Skin of body (tissue), 3 donors: ENCODE measurements at places on chromosomes 1 and 21.

GRCh38 chr1:1032424-1032823 lies 12.5 kb downstream of the AGRN start:
- DNase-seq: no peak

DNA sequence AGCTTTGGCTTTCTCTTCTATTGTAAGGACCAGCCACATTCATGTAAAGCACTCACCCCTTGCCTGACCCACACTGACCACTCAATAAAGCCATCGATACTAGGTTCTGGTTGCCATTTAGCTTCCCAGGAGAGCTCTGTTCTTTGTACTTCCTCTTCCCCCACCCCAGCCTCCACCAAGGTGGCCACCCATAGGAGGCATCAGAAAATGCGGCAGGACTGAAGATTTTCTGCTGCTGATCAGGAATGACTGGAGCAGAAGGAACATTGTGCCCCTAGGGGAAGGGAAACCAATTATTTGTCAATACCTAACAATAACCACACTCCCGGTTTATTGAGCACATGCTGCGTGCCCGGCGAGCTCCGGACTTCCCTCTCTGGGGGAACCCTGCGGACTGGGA lies 5.2 kb upstream of the SMIM12 start:
- DNase-seq: no peak

- no peak for DNase-seq
Observed at GRCh38 chr1:31595836-31596736, 19.8 kb downstream of the TINAGL1 start.

GRCh38 chr1:52098139-52098871 lies 42.2 kb downstream of the BTF3L4 start:
- DNase-seq: no peak

DNA sequence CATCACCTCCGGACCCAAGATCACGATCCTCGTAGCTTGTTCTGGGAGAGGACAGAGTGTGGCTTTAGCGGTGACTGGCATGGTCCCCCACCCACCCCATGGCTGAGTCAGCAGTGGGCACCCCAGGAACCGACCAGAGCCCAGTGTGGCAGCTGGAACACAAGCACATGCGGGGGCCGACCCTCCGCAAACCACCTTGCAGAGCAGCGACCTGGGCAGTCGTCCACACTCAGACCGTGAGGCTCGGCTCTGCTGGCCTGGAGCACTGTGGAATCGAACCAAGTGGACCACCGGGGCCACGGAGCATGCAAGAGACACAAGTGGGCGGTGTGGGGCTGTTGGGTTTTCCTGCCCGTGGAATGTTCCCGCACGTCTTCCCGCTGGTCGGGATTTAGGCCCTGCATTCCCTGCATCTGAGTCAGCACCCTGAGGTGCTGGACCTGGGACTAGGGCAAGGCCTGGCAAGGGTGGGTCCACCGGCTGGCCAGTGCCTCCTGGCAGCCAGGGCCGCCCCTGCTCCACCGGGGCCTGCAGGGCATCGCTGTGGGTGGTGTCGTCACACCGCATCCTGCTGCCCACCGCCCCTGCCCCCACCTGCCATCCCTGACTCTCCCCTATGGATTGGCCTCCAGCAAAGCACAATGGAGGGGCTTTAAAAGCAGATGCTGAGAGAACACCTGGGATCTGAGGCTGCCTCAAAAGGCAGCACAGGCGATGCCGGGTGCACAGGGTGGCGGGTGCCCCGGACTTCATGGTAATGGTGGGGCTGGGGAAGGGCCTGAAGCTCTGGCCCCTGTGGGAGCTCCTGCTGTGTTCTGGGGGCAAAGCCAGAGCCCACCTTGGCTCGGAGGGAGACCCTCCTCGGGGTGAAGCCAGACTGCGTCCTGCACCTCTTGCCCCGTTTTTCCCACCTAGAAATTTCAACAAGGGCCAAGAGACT lies 18.5 kb downstream of the MORN1 start:
- DNase-seq: no peak

GRCh38 chr21:35995522-35996088 lies 64.7 kb downstream of the SETD4 start:
- no peak for DNase-seq

- DNase-seq: no peak
Observed at GRCh38 chr1:67953301-67953700, 97.1 kb downstream of the DIRAS3 start.

GRCh38 chr1:162906485-162906884 lies 45.5 kb upstream of the CCDC190 start:
- DNase-seq: no peak

DNA sequence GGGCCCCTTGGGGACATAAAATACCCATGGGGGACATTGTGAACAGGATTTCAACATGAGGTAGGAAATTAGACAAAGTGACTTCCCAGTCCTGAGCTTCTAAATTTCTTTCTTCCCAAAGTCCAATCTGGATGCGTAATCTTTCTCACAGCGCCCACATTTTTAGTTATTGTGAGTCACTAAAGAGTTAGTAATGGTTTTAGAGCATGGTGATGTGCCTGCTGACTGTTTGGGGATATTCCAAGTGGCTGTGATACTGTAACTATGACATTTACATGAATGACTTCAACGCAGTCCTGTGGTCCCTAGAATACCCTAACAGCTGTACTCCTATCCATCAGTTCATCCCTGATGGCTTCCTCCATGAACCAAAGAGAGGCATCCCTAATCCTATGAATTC lies 224.0 kb upstream of the COA6 start:
- DNase-seq: no peak

DNA sequence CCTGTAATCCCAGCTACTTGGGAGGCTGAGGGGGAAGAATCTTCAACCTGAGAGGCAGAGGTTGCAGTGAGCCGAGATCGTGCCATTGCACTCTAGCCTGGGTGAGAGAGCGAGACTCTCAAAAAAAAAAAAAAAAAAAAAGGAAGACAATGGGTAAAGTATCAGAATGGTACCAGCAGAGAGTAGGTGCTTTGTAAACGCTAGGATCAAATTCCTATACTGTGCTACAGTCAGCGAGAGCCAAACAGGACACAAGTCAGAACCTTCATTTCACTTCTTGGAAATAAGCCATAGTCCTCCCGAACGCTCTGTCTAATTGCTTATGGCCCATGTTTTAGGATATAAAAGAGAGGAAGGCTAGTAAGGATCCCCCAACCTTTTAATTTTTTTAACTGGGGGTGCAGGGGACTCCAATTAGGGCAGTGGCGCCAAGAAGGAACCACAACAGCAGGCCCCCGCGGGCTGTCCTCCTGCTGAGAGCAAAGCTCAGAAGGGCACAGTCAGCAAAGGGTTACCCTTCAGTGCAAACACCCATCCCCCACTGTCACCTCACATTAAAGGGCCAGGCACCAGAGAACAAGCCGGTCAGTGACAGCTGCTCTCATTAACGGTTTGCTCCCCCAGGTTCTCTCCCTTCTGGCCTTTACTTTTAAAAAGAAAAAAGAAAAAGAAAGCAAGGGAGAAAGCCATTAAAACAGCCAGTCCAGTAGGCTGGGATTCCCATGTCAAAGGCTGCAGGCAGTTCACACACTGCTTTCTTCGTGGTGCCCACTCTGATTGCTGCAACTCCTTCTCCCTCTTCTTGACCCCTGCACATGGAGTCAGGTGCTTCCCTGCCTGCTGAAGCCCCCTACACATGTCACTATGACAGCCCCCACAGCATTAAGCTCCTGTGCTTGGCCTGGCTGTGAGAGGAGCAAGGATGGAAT lies 69.4 kb downstream of the PLPP3 start:
- no peak for DNase-seq

GRCh38 chr1:29519788-29520110 lies 283.4 kb downstream of the PTPRU start:
- no peak for DNase-seq

GRCh38 chr1:33606272-33606671 lies 133.8 kb downstream of the ZSCAN20 start:
- DNase-seq: peak; percentile 45

DNA sequence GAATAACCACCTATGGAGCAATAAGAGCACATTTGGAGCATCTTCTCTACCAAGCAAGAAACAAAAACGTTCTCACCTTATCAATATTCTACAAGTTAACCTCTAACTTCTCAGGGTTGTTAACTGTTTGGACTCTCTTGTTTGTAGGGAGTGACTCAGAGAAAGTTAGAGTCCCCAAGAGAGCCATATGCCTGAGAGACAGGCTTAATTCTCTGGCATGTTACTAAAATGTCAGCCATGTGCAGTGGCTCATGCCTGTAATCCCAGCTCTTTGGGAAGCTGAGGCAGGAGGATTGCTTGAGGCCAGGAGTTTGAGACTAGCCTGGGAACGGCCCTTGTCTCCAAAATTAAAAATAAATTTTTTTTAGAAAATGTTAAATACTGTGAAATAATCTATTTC lies 4.2 kb upstream of the HENMT1 start:
- DNase-seq: no peak

- no peak for DNase-seq
Observed at GRCh38 chr1:23304140-23304620, 39.9 kb downstream of the HNRNPR start.

DNA sequence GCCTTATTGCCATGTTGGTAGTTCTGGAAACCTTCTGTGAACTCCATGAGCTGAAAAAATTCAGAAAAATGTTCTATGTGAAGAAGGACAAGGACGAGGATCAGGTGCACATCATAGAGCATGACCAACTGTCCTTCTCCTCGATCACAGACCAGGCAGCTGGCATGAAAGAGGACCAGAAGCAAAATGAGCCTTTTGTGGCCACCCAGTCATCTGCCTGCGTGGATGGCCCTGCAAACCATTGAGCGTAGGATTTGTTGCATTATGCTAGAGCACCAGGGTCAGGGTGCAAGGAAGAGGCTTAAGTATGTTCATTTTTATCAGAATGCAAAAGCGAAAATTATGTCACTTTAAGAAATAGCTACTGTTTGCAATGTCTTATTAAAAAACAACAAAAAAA lies 57.4 kb downstream of the KCNK1 start:
- no peak for DNase-seq

DNA sequence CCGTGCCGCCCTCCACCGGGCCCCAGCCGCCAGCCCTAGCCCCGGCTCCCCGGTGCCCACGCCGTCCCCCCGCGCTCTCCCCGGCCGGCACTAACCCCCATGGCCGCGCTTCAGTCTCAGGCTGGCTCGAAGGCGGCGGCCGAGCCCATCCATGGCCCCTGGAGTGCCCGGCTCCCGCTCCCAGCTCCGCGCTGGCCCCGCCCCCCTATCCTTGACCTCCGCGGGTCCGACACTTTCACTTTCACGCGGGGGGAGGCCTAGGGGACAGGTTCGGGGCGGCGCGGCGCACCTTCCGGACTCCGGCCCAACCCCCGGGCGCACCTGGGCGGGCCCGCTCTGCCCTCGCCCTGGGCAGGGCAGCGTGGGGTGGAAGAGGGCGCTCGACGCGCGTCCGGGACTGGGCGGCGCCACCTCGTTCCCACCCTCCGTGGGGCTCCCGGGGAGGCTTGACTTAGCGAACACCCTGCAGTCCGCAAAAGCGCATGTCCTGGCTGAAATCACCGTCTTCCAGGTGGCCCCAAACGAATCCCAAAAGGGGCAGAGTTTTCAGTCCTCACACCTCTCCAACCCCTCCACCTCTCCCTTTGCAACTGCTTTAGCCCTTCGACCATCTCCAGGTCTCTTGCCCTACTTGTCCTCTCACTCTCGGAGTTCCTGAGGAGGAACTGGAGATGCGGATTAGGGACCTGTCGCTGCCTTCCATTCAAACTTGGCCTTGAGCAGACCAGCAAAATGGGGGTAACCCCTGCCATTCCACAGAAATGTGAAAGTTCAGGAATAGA lies 3.9 kb upstream of the DENND2D start:
- no peak for DNase-seq

DNA sequence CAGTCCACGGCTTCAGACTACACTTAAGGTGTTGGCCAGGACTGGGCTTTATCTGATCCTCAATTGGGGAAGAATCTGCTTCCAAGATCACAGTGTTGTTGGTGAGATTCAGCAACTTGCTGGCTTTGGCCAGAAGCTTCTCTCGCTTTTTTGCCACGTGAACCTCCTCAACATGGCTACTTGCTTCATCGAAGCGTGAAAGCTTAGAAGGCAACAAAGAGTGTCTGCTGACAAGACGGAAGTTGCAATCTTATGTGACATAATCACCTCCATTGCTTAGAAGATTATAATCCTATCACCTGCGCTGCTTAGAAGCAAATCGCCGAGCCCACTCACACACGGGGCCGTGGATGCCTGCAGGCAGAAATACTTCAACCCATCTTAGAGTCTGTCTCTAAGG lies 10.4 kb upstream of the ITPKB start:
- no peak for DNase-seq

DNA sequence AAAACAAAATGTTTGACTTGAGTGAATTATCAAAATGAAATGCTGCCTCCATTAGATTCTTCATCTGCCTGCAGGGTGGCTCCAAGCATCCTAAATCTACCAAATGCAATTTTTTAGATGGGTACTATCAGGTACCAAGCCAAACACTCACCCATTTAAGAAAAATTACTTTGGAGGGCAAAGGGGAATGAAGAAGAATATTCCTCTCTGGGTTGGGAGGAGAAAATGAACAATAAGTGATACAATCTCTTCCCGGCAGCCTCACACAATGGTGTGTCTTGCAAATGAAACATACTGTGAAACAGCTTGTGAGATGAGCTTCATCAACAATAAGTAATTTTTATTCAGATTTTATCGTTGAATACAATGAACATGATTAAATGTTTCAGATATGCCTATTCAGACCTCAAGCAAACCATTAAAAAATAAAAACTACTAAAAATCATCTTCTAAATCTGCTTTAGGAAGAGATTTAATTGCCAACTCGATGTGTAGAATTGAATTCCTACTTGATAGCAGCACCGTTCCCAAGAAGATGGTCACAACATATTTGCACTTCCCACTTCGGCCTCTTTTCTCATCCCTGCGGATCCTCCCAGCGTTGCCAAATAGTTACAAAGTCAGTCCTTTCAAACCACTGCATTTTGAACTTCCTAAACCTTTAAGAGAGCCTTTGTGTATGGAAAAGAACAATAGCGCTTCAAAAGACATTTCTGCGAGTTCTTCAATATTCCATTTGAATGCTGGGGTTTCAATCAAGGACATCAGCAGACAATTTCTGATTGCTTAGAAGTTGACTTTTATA lies 2.7 kb downstream of the DAB1 start:
- no peak for DNase-seq

DNA sequence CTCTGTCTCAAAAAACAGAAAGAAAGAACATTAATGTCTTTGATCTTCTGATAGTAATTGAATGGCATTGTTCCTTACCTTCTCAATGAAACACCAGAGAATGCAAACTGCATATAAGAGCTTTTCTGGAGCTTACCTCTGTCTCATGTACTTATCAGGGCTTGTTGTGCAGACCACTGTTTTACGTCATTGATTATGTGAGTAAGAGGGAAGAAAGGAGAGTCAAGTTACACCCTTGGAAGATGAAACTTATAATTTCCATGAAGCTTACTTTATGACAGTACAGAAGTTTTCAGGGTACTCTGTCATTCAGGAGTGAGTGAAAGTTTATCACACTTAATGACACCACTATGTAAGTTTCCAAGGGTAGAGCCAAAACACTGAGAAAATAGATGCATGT lies 49.0 kb upstream of the MAB21L3 start:
- no peak for DNase-seq

DNA sequence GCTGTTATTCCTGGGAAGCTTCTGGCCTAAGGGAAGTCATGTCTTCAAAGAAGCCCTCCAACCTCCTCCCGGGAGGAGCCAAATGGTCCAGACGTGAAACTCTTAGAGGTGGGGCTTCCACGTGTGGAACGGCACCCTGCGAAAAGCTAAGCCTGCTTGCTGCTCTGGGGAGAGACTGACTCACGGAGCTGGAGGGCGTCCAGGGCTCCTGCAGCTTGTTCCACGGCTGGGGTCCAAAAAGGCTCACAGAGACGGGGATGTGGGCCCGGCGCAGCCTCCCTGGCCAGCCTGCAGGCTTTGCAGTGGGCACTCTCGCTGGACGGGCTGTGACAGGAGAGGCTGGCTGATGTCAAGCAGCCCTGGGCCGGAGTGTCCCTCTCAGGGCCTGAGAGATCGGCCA lies 105.1 kb downstream of the COLGALT2 start:
- DNase-seq: peak; percentile 67
